ENCODE measurements at places on chromosomes 13 and 19. TPM values are rescaled to one million over a fixed set of nuclear protein-coding genes. Genes with fewer than 3 reads are reported as not detected.

GRCh38 chr19:23817519-23817918, 58.8 kb upstream of the ZNF681 start:
- DNase-seq = peak; percentile 8

GRCh38 chr13:112700291-112701060, 10.6 kb downstream of the ATP11A start:
- no peak for DNase-seq

DNA sequence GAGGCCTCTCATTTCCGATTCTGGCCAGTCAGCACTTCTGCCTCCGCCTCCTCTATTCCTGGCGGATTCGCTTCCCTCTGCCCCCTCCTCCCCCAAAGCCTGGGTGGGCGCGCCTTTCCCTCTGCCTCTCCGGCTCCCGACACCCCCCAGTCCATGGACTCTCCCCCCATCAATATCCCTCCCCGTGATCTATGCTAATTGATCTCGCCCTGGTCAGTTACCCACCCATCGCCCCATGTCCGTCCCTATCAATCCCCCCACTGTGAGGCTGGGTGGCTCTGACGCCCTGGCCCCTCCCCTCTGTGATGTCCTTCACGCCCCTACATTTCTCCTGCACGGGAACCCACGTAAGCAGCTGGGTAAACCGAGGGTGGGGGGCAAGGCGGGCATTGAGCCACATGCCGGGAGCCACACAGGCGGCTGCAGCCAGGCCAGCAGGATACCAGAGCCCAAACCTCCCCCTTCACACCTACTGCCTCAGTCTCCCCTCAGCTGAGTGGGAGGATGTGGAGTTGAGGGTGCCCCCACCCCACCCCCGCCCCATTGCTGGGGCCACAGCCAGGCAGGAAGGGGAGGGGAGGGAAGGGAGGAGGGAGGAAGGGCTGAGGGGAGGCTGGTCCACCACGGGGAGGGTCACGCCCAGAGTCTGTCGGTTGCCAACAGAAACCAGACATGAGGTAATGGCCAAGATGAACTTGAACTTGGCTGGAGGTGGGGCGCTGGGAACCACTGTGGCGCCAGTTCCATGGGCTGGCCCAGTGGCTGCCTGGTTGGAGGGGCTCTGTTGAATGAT, 21.0 kb downstream of the SMIM24 start:
- peak; percentile 80 for DNase-seq

DNA sequence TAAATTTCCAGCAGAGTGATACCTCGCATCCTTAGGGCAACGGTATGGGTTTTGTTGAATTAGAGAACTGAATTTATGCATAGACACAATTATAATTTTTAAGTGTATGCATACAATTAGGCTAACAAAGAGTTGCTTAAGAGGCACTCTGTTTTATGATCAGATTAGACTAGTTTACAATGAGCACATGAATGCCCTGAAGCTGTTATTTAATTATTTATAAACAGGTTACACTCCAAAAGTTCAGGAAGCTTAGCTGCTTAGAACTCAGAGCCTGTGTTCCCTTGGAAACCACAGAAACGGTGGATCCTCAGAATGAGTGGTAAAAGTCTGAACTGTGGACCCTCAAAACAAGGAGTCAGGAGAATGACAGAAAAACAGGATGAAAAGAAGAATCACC, 72.5 kb upstream of the FBXL3 start:
- peak; percentile 64 for DNase-seq

DNA sequence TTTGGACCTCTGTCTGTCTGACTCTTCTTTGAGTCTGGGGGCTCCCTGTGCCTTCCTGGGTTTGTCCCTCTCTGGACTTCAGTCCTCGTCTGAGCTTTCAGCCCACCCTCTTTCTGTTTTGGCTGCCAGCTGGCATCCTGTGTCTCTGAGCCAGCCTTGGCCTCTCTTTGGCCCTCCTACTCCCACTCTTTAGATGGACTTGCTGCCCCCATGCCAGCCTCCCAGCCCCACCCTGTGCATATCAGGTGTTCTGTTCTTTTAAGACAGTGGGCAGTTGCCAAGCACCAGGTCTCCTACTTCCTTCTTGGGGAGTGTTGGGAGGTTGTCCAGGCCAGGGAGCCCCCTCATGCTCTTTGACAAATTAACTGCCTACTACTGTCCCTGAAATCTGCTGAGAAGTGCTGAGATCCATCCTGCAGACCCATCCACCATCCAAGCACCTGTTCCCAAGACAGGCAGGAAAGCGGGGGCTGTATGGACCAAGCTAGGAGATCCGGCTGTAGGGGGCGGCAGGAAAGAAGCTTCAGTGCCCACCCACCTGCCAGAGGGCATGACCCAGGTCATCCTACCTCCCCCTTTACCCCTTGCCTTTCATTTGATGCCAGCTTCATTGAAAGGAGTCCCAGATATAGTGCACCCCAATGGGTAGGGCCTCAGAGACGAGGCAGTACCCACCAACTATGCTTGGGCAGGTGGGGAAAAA, 9.6 kb downstream of the CIC start:
- no peak for DNase-seq

GRCh38 chr13:26989261-26989956, 182.2 kb downstream of the USP12 start:
- no peak for DNase-seq

- no peak for DNase-seq
These were observed 545 bp downstream of the BTBD2 start for GRCh38 chr19:2014731-2015607.

- peak; percentile 93 for DNase-seq
These were observed at the start of gene ZNF136 for GRCh38 chr19:12162882-12163806. ZNF136 (plus strand) TSS chr19:12163096; CDS start chr19:12163204, 108 bp downstream.

DNA sequence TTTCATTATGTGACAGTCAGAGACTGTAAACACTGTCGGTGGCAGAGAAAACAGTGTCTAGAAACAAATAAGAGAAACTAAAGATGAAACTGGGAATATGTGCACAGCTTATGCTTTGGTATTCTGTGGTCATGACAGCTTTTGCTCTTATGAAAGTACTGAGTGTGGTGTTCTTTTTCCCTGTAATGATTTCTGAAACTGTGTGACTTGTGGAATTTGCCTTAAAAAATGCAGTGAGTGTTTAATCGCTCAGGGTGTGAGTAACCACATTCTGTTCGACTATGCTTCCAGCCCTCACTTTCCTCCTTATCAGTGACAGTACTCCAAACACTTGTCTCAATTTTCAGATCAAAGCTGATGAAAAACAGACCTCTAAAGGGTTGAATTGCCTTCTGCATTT, 66.9 kb upstream of the DIAPH3 start:
- DNase-seq = peak; percentile 77

DNA sequence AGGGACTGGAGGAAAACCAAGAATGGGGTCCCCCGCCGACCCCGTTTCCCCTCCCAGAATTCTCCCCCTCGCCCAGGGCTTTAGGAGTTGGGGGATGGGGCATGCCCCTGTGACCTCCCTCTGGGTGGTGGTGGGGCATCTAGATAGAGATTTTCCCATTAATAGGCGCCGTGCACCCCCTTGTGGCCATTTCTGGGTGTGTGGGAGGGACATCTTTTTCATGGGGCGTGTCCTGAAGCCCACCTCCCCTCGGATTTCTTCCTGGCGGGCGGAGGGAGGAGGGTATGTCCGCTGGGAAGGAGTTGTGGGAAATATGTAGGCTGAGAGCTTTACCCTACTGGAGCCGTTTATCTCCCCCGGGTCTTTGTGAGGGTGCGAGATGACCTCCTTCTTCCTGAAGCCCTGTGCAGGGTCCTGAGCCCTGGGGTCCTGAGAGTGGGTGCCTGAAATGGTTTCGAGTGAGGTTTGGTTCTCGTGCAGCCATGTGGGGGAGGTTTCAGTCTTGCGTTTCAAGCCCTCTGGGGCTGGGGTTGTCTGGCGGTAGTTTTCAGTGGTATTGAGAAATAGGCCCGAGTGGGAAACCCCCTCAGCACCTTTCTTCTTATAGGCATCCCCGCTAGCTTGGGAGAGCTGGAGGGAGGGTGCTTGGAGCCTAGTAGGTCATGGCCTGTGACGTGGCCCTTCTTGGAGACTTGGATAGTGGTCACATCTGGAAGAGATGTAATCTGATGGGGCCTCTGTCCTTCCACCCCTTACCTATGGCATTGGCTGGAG, 1.0 kb downstream of the PRMT1 start:
- peak; percentile 68 for DNase-seq

- DNase-seq = no peak
These were observed 305.8 kb downstream of the SPRY2 start for GRCh38 chr13:80035096-80035495.

DNA sequence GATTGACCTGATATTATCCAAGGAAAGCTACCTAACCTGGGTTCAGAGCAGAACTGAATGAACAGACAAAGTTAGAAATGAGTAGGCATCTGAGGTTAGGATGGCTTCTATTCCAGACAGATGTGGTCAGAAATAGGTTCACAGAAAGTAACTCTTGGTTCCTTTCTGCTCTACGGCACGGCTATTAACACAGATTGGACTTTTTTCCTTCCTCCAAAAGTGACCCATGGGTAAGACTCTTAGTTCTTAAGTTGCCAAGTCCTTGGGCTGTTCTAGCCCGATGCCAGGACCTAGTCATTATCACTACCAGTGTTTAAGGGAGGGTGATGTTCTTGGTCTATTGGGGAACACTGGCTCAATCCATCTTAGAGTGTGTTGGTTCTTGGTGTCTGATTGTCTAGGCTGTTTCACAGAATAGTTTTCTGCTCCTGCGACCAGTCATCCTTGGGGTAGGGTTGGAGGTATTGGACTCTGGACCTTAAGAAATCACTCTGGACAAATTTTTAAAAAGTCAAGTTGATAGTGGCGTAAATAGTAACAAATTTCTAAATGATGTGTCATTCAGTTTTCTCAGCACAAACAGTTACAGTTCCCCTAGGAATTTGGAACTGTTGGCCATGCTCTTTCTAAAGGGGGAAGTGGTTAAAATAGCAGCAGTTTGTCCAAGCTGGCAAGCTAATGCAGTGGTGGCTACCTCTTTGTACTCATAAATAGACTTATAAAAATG, 60.1 kb upstream of the MYCBP2 start:
- DNase-seq = peak; percentile 71

GRCh38 chr13:29108068-29108786, 288.1 kb downstream of the MTUS2 start:
- no peak for DNase-seq

DNA sequence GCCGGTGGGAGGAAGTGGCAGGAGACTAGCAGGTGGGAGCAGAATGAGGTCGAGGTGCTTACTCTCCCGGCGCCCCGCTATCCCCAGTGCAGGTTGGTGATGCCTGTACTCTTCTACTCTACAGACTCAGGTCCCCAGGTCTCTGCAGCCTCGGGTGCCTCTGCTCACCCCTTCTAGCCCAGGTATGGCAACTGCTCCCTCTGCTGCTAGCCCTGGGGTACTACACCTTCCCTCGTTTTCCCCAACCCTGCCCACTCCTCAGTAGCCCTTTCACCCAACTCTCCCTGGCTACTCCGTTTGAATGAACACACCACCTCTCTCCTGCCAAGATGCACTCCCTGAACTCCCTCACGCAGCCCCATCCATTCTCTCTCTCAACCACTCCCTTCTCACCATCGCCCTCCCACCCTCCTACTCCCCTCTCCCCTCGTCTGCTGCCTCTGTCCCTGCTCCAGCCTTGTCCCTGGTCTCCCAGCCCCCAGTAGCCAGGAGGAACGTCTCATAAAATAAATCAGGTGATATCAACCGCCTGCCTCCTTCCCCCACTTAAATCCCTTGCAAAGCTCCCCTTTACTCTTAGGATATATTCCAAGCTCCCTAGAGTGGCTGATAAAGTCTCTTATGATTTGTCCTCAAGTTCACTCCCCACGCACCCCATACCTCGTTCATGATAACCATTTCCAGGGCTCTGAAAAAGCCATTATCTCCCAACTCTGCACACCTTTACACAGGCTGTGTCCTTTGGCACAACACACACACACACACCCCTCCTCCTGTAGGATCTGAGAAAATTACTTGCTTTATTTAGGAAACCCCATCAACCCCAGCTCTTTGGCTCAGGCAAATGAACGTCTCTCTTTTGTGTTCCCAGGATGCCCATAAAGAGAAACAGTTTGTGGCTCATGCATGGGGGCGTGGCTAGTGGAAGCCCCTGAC, 8.2 kb upstream of the MEIS3 start:
- peak; percentile 23 for DNase-seq

GRCh38 chr13:98697791-98698190, 54.7 kb downstream of the SLC15A1 start:
- DNase-seq = peak; percentile 37

DNA sequence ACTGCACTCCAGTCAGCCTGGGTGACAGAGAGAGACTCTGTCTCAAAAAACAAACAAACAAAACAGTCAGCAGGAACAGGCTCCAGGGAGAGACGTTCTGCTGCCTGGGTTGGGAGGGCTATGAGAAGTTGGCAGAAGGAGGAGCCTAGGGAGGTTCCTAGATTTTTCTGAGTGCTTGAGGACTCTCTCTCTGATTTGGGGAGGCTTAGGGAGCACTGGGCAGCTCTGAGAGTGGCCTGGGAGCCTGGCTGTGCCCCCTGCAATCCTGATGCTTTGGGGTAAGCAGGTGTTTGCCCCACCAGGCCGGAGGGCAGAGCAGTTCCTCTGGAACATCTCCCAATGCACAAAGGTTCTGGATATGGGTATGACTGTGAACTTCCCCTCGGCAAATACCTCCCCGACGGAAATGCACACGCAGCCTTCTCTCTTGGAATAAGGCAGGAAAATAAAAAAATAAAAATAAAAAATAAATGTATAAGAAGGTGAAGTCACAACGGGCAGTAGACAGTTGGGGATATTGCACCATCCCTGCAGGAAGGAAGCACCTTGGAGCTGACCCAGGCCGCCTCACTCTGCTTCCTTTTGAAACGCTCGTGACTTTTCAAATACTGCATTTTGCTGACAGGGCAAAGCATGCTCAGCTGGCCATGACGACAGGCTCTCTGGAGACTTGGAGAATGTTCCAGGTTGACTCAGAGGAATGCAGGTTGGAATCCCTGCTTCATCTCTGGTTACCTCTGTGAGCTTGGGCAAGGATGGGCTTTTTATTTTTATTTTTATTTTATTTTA, 26.5 kb upstream of the HOMER3 start:
- peak; percentile 94 for DNase-seq

GRCh38 chr19:52542984-52543664, 15.7 kb downstream of the ZNF808 start:
- no peak for DNase-seq

DNA sequence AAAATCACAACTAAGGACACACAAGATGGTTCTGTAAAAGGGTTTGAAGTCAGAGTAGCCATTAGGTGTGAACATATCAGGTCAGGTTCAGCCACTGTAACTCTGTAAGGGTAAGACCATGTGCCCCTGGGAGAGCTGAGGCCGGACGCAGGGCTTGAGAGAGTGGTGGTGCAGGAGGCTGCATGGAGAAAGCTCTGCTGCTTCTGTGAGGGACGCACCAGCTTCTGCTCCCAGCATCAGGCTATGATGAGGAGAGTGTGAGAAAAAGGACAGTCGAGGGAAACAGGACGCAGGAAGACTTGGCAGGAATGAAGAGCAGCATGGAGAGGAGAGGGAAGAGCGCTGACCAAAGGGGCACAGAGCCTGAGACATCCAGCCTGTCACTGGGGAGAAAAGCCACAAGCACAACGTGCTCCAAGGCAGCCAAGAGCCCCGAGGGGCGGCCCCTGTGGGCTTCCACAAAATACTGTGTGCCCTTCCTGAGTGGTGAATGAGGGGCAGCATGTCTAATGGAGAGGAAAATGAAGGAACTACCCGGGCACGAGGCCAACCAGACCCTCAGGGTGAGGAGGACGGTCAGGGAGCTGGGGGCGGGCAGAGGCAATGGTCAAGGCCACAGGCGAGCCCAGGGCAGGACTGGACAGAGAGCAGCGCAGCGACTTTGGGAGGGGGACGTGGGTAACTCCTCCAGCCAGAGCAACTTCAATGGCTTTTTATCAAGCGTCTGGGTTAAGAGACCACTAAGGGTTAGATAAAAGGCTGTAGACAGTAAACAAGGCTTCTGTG, 107.7 kb downstream of the COL4A1 start:
- no peak for DNase-seq

The NR2C2AP gene
- 19.4 TPM for total RNA-seq

The ZNF763 gene
- 5.0 TPM for total RNA-seq

The VWA8 gene
- 29.0 TPM for total RNA-seq

The TMEM59L gene
- 0.40 TPM for total RNA-seq

The ADAMTSL5 gene
- total RNA-seq = 2.1 TPM

Data from renal cortical epithelial cell (primary cell).